MCF 10A (cell line): ENCODE measurements at places on chromosomes 2 and 18.
A peak's percentile ranks its signal among the peaks of the same experiment; 100 is the strongest.

DNA sequence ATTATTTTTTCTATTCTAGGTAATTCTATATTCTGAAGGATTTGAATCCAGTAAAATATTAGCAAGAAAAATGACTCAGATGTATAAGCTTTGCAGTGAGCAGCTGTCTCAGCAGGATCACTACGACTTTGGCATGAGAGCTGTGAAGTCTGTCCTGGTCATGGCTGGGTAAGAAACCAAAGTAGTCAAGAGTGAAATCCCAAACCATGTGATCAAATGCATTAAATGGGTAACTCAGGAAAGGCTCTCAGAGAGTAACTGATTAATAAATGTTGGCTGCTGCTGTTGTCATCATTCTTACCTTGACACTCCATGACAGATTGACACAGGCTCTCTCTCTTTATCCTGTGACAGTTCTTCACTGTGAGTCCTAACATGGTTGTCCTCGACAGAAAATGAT is 124.1 kb downstream of the DNAH6 start:
- no peak for DNase-seq

- no peak for DNase-seq
These were observed 309.5 kb upstream of the HS6ST1 start for GRCh38 chr2:128628206-128628605.

DNA sequence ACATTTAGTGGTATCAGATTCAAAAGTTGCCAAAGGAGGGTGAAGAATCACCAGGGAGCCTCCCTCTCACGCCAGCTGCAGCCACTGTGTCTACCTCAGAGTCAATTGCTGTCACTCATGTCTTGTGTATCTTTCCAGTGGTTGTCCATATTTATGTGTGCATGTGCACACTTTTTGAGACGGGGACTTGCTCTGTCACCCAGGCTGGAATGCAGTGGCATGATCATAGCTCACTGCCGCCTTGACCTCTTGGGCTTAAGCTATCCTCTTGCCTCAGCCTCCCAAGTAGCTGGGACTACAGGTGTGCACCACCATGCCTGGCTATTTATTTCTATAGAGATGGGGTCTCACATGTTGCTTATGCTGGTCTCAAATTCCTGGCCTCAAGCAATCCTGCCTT is 4.0 kb downstream of the MOCOS start:
- no peak for DNase-seq

DNA sequence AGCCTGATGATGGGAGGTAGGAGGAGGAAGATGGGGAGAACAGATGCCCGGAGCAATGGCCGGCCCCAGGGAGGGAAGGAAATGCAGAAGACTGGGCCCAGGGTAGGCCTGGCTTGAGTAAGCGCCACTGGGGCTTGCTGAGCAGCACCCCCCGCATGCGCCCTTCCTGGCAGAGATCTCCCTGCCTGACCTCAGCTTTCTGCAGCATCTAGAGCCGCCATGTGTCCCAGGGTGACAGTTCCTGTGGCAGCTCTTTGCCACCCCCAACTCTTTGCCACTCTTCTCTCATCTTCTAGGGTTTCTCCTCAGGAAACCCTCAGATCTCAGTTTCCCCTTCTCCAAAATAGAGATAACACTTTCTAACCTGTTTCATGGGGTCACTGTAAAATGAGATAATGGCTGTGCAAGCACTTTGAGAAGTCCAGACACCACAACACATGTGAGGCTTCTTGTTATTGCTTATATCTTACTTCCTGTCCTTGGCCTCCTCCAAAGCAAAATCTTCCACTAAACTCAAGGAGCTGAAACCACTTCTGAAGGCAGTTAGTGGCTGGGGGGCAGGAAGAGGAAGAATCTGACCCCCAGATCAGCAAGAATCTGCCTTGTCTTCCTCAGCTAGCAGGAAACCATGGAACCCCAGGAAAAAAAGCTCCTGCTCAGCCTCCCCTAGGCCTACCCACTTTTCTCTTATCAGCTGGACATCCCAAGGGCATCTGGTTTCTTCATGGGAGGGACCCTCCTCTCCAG is 64.9 kb downstream of the EPAS1 start:
- no peak for DNase-seq

- no peak for DNase-seq
These were observed 146.3 kb upstream of the CELF4 start for GRCh38 chr18:37711766-37712505.

DNA sequence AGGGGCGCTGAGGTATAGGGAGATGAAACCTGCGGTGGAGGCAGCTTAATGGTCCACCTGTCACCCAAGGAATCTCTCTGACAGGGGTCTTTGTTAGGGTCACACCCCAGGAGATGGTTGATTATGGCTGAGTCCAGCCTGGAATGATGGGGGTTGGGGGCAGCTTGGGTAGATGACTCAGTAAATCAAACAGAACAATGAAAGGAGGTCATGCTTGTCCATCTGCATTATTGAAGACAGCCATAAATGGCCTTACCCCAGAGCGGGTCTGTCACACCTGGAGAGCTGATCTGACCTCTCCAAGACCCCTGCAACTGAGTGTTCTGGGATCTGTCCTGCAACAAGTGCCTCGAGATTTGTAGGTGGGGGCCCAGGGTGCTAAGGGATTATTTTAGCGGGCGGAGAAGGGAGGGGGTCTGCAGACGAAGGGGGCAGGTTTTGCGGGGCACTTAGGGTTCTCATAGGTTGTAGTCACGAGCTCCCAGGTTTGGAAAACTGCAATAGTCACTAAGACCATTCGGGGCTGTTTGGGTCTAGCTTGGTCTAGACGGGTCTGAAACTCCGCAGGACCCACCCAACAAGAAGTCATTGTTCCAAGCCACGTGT is 771 bp upstream of the IGFBP2 start:
- no peak for DNase-seq

DNA sequence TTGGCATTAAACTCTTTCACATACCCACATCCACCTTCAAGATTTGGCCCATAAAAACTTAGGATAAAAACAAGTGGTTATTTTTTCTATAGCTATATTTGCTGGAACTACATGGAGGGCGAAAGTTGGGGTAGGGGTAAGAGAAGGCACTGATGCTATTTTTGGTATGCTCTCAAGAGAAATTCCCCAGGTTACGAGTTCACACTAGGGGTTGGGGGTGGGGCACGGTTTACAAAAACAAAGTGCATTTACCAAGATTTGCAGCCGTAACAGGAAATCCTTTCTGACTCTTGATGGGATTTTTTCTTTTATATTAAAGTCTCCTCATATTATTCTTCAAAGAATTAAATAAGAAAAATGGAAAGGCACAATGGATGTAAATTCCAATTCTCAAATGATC is 6.8 kb downstream of the SERPINE2 start:
- DNase-seq: no peak

GRCh38 chr2:152385650-152386049 is 50.7 kb downstream of the FMNL2 start:
- DNase-seq: no peak

- peak; percentile 59 for DNase-seq
These were observed 517.9 kb upstream of the SPHKAP start for GRCh38 chr2:228699400-228699799.

GRCh38 chr2:169525434-169525833 is 15.9 kb downstream of the KLHL41 start:
- DNase-seq: no peak

GRCh38 chr2:240368781-240369331 is 66.6 kb upstream of the GPC1 start:
- peak; percentile 50 for DNase-seq

- peak; percentile 74 for DNase-seq
These were observed 582 bp downstream of the RIOK3 start for GRCh38 chr18:23453680-23454058.

- no peak for DNase-seq
These were observed 63.2 kb upstream of the KLHL29 start for GRCh38 chr2:23321751-23322150.

DNA sequence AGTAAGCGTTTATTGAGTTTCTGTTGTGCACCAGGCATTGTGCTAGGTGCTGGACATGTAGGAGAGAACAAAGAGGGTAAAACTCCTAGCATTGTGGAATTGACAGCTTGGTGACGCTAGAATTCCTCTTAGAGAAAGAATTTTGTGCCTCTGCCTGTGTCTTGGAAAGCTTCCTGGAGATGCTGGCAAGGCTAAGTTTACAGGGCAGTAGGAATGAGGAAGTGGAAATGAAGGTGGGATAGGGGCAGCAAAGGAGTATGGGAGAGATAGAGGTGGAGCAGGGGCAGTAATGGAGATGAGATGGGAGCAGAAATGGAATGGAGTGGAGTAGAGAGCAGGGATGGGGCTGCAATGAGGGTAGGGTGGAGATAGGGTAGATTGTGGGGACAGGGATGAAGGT is 29.8 kb downstream of the GPR39 start:
- DNase-seq: no peak

DNA sequence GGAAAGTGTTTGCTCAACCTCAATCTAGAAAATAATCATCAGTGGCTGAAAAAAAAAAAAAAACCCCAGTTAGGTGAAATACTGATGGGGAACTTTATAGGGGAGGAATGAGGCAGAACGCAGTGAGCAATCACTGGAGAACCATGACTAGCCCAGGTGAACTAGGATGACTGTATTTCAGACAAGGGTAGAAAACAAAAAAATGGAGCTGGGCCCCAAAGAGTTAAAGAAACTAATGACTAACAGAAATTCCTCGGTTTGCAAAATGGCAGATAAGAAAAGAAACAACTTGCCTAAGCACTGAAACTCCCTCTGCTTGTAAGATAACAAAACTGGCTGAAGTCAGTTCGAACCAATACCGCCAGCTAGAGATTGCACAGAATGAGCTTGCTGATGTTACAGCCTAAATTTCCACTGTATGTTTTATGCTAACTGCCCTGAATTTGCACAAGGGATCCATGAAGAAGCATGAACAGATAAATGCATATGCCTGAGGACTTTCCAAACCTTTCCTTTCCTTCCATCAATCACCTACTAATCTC is 245.9 kb downstream of the METTL4 start:
- DNase-seq: no peak

DNA sequence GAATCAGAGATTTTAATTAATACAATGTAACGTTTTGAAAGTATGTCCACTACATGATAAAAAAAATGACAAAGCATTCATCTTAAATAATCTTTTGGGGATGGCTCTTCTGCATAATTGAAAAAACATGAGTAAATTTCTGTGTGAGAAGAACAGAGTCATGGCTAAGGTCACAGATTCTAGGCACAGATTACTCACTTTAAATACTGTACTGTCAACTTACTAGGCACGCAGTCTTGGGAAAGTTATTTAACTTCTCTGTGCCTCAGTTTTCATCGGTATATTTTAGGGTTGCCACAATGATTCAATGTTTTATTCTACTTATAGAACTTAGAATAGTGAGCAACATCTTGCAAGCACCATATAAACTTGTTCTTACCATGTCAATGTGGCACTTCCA is 49.2 kb downstream of the TMEFF2 start:
- no peak for DNase-seq

DNA sequence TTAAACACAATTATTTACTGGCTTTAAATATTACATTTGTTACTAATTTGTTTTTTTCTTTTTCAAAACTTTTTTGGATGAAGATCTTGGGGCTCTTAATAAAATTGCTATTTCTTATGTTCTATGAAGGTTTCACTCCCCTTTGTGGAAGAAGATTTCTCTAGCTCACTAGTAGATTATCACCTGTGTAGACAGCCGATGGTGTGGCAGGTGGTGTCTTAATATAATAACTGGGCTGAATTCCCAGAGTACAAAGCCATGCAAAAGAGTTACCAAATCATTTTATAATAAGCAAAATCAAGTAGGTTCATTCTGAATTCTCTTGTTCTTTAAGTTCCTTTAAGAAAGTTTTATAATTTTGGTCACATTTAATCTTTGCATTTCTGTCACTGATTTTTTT is 233.7 kb downstream of the CCDC102B start:
- no peak for DNase-seq
